ENCODE measurements at places on chromosomes 5 and 9. TPM values are rescaled to one million over a fixed set of nuclear protein-coding genes. Genes with fewer than 3 reads are reported as not detected.

MARCHF11 gene
- not detected for total RNA-seq

TIMD4 gene
- total RNA-seq: 5.8 TPM

OTP gene
- not detected for total RNA-seq

CARTPT gene
- not detected for total RNA-seq

IL7R gene
- total RNA-seq: 2.4 TPM

SPATA24 gene
- total RNA-seq: 2.2 TPM

IL4 gene
- not detected for total RNA-seq

SOX30 gene
- total RNA-seq: not detected

AKNA gene
- total RNA-seq: 7.3 TPM

EXD3 gene
- total RNA-seq: 19.3 TPM

SLC36A3 gene
- not detected for total RNA-seq

HAPLN1 gene
- not detected for total RNA-seq

C5orf52 gene
- not detected for total RNA-seq

TLX3 gene
- total RNA-seq: not detected

IDNK gene
- 23.9 TPM for total RNA-seq

KCNN2 gene
- 16.2 TPM for total RNA-seq

- no peak for DNase-seq
Measured at GRCh38 chr5:97888439-97888838, 705.4 kb upstream of the RIOK2 start.

- DNase-seq: no peak
Measured at GRCh38 chr9:94907264-94907936, 180.9 kb downstream of the AOPEP start.

DNA sequence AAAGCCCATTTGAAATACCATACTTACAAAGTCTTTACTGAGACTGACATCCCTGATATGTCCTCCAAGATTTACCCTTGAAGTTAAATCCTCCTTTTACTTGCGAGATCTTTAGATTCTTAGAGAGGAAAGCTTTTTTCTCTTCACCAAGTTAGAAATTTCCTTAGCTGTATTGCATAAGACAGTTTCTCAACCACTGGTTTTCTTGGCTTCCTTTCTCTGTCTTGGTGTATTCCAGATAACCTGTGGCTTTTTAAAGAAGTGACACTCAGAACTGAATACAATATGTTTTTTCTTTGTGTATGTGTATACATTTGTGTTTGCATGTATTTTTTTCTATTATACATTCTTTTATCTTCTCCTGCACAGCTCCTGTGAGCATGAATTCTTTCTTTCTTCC is 65.0 kb downstream of the SNCAIP start:
- DNase-seq: no peak

GRCh38 chr9:14314929-14315874 is 1.3 kb upstream of the NFIB start:
- DNase-seq: peak; percentile 97

- no peak for DNase-seq
Measured at GRCh38 chr9:3981897-3982296, 318.0 kb downstream of the GLIS3 start.

DNA sequence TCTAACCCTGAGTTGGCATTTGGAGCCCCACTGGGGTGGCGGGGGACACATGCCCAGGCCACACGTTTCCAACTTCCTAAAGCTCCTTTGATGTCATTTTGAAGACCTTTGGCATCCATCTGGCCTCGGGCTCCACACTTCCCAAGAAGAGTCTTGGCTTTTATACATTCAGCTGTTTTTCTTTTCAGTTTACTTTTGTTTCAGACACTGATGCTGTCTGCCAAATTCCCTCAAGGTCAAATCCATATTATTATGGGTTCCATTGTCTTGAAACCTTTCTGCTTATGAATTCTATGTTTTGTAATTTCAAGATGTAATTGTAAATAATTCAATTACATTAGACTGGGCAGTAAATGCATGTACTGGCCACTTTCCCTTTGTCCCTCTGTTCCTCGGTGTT is 23.7 kb upstream of the NFIB start:
- DNase-seq: no peak

GRCh38 chr5:151718646-151719045 is 31.9 kb upstream of the SPARC start:
- DNase-seq: no peak

DNA sequence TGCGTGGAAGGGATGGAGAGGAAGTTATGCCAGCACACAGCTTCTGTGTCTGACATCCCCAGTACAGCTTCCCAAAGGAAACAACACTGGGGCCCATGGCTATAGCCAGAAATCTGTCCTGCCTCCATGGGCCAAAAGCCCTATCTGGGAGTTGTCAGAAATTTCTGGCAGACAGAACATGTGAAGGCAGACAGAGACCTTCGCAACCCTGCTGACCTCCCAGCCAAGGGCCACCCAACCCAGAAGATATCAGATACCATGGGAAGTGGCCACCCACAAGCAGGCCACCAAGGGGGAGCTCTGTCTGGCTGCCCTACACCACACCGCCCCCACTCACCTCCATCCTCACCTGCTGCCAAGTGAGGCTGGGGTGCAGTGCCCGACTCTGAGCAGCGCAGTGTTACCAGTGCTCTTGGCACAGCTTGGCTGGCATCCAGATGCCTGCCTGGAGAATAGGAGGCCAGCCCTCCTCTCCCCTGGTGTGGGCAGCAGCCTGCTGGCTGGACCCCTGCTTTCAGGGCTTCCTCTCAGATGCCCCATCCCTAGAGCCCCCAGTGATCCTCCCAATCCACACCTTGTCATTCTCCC is 61.6 kb upstream of the NEURL1B start:
- DNase-seq: no peak

DNA sequence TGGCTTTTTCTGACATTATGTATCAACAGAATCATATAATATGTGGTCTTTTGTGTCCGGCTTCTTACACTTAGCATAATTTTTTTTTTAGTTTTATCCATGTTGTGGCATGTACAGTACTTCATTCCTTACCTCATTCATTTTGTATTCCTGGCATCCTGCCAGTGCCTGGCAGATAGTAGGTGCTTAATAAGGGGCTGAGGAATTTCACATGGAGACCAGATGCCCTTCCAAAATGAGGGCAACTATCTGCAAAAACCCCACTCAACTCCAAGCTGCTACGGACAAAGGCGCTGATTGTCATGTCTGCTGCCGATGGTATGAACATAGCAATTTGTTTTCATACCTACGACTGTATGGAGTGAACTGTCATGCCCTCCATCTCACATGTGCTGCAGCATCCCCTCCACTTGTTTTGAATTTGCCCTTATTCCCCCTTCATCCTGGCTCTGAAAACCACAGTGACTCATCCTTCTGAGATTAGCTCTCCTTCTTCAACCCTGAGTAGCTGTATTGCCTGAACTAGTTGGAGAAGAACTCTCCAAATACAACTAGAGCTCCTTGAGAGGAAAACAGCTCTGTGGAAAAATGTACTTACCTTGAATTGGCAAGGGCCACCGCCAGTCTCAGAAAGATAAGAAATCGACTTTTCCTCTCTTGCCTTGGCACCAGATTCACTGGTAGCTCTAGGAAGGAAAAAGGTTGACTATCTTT is 41.3 kb upstream of the FOXE1 start:
- no peak for DNase-seq

GRCh38 chr5:6360323-6361072 is 17.8 kb downstream of the MED10 start:
- DNase-seq: no peak

- DNase-seq: no peak
Measured at GRCh38 chr5:14976486-14976885, 104.9 kb upstream of the ANKH start.

GRCh38 chr9:70883056-70883455 is 238.4 kb downstream of the TRPM3 start:
- DNase-seq: no peak

DNA sequence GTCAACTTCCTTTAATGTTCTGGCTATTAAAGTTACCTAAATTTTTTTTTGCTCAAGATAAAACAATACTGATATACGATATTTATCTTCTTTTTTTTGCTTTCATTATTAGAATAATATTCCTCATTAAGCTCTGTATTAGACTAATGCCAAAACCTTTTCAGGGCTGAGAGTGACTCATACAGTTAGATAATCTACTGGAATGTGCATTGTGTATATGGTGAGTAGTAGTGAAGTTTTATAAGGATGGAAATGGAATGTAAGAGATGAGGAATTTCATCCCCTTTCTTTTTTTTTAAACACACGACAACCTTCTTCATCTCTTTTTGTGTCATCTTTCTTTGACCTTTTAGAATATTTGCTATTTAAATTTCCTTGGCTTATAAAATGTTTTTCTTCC is 268.6 kb downstream of the ISL1 start:
- DNase-seq: no peak

DNA sequence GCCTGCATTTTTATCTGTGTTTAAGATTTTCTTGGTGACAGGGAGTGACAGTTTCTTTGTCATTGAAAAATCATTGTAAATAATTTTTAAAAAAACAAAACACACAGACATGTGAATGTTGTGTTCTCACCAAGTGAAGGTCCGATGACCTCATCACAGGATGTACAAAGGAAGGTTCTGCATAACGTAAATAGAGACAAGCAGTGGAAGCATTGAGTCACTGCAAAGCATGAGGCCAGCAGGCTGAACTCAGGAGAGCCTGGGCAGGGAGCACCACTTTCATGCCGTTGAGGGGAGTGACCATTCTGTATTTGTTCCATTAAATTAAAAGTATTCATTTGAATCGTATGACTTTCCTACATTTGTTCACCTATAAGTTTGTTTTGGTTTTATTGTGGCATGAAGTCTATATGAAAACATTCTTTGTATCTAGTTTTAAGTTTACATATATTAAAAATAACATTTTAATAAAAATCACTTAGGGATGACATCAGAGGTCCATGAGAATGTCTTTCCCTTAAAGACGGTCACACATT is 70.4 kb upstream of the TLE1 start:
- no peak for DNase-seq

DNA sequence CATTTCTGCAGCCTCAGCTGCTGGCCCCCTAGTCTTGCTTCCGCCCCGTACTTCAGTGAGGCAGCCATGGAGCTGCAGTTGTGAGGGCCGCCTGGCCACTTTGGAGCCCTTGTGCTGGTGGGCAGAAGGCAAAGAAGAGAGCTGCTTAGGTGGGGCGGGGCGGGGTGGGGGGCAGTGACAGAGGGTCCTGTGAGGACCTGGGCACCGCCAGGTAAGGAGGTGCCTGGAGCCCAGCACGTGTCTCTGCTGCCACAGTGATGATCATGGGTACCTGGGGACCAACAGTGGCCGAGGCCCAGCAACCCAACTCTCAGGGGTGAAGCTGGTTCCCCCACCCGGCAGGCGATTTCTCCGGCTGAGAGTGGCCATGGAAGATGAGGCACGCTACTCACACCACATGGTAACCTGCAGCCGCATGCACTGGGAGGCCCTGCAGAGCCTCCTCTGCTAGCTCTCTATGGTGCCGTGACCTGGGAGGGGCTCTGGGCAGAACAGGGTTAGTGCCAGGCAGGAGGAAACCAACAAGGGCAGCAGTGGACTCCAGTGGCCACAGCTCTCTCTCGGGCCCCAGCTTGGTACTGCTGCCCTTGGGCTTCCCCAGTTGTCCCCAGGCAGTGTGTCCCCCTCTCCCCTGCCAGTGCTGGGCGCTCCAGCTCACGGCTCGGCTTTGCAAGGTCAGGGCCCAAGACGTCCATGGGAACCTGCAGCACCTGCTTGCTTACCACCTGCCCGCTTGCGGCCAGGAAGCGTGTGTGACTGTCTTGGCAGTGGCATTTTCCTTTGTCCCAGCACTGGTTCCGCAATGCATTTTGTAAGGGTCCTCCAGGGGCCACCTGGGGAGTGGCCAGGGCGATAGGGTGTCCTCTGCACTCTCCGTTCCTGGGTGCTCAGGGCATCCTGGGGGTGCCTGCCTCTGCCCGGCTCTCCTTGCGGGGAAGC is 24.0 kb downstream of the NDUFS6 start:
- peak; percentile 38 for DNase-seq

DNA sequence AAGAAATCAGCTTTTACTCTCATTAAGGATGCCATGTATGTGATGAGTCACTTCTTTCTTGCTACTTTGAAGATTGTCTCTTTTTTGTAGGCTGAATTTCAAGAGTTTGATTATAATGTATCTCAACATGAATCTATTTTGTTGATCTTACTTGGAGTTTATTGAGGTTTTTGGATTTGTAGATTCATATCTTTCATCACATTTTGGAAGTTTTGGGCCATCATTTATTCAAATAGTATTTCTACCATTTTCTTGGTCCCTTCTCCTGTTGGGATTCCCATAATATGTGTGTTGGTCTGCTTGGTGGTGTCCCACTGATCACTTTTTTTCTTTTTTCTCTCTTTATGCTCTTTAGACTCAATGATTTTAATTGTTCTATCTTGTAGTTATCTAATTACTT is 116.3 kb downstream of the CNTLN start:
- no peak for DNase-seq

DNA sequence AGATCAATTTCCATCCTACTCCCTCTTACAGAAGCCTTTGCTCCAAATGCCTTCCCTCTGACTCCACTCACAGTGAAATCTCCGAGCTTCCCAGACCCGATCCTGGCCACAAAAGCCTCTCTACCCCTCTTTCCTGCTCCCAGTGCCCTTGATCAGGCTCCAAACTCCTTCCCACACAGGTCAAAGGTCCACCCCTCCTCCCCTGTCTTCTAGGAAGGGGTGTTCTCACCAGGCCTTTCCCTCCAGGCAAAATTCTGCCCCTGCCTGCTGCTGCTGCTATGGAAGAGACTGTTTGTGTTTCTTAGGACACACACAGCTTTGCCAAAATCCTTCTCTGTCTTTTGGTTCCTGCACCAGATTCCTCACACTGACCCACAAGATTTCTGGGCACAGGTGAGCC is 85.8 kb upstream of the ALDH1A1 start:
- peak; percentile 63 for DNase-seq

DNA sequence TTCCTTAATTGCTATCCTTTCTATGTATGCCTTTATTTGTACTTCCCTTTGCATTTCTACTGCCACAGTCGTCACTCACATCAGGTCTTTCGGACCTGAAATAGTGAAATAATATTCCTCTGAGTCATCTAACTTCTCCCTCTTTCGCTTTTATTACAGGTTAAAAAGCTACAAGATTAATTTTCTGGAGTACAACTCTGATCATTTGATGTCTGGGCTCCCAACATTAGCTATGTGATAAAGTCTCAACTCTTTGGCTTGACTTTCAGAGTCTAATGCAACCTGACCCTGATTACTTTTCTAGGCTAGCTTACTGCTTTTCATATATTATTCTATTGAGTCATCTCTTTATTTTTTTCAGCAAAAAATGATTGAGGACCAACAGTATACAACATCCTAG is 638.8 kb upstream of the WWC1 start:
- DNase-seq: no peak

DNA sequence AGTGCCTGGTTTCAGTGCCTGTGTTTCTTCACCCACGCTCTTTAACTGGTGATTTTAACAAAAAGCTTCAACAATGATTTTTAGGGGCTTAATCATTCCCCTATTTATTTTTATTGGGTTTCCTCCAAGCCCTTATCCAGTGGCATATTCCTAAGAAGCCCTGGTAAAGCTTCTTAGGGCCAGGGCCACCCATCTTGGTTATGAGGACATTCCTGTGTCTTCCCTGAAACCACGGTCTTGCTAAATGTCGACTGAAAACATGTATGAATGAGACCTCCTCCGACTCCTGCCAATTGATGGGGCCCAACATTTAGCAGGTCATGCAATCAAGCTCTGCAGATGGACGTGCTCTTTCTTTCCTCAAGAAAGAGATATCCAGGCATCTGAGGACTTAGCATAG is 13.7 kb upstream of the CARTPT start:
- DNase-seq: no peak

- DNase-seq: peak; percentile 38
Measured at GRCh38 chr5:176773408-176774035, 36.8 kb upstream of the UNC5A start.

GRCh38 chr5:127865273-127865672 is 162.1 kb downstream of the CCDC192 start:
- DNase-seq: no peak

GRCh38 chr5:84259283-84260045 is 125.2 kb downstream of the EDIL3 start:
- no peak for DNase-seq

- peak; percentile 56 for DNase-seq
Measured at GRCh38 chr9:95336281-95336680, 18.8 kb upstream of the FANCC start.
